ENCODE measurements at places on chromosomes 5 and 9. TPM values are rescaled to one million over a fixed set of nuclear protein-coding genes. Genes with fewer than 3 reads are reported as not detected.
A peak's percentile ranks its signal among the peaks of the same experiment; 100 is the strongest.

BASP1 gene
- 9.4 TPM for total RNA-seq

DNA sequence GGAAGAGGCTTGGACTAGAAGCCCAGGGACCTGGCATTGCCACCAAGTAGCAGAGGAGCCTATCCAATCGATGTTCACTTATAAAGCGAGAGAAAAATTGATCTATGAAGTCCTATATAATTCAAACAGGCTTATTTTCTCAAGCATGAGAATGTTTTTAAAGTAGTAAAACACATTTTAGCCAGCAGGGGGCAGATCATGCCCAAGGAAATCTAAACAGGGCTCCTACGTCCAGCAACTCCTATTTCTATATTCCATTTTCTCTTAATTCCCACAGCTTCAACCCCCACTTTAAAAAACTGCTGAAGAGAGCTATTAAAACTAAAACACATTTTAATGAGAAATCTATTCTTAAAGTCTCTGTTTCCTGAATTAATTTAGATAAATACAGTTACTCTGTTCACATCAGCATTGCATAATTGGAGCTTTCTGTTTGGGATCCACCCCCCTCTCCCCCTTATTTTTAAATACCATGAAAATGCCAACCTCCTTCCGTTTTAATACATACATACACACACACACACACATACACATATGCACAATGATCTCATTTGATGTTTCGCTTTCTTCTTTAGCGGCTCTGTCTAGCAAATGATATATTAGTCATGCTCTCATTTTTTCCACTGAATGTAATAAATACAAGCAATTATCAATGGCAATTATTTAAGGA, 144.9 kb downstream of the MYO10 start:
- DNase-seq: no peak

GRCh38 chr5:80198399-80198798, 57.4 kb downstream of the SERINC5 start:
- DNase-seq: peak; percentile 59

- no peak for DNase-seq
Measured at GRCh38 chr9:135588886-135589595, 27.5 kb downstream of the PAEP start.

GRCh38 chr5:95864456-95864855, 41.9 kb upstream of the GLRX start:
- DNase-seq: no peak

DNA sequence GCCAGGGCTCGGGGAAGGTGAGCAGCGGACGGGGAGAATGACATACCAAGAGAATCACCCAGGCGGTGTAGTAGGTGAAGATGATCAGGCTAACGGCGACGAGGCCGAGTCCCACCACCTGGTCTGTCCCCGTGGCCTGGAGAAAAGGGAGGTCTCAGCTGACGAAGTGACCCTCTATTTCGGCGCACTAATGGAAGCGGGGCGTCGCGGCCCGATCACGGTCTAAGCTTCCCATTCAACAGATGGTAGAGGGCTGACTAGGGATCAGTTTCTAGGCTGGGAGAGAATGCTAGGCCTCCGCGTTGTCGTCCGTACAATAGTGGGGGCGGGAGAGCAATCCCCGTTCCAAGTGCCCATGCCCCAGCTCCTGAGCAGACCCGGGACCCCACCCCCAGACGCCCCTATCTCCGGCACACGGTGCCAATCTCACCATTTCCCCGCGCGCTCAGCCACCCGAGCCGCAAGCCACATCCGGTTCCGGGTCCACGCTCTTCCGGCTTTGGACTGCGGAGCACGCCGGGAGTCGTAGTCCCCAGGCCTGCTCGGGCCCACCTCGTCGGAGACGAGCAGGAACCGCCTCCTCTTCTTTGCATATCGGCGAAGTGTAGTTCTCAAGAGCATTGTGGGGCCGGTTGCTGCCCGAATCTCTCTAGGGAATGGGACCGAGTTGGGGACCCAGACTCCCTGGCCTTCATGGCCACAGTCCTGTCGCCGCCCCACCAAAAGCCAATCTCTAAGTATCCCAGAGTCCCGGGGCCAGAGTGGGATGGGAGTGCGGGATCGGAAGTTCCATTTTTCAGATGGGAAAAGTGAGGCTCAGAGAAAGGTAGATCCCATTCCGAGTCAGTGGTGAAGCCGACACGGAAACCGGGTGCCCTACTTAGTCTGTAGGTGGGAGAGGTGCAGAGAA, at the start of gene DPM2:
Gene DPM2, minus strand, starts transcription at position 467 of the 910 bp plus-strand sequence. Its CDS starts 34 bp downstream, at position 433.
- DNase-seq: peak; percentile 88
